Osteoblast (primary cell): ENCODE measurements at places on chromosomes 16 and 17. TPM values are rescaled to one million over a fixed set of nuclear protein-coding genes. Genes with fewer than 3 reads are reported as not detected.

GRCh38 chr16:66260522-66261254, 105.8 kb upstream of the CDH5 start:
- no peaks in the 10 kb centered on the region for H3K36me3 ChIP-seq
- H3K27ac ChIP-seq, result no peak overlapping the region
- H3K27me3 ChIP-seq, result no peaks in the 10 kb centered on the region
- peaks cover 11% of the 10 kb centered on the region for H3K4me1 ChIP-seq
- DNase-seq, result no peak
- no peak overlapping the region for H3K4me3 ChIP-seq

DNA sequence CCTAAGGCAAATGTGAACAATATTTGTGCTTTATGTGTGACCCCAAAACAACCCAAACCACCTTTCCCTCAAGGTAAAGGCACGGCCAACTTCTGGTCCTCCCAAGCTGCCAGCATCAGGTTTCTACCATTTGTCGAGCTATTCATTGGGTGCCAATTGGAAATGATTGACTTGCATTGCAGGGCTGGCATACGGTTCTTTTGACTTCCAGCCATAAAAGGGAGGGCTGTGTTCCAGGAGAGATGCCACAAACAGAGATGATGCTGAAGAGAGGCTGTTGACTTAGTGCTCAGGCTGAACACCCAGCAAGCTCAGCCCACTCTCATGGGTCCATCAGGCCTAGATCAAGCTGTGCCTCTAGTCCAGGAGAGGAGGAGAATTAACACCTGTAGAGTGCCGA, 252.4 kb downstream of the GRIN2A start:
- H3K27ac ChIP-seq, result no peak overlapping the region
- H3K4me1 ChIP-seq, result no peaks in the 10 kb centered on the region
- no peak for DNase-seq
- no peaks in the 10 kb centered on the region for H3K27me3 ChIP-seq

DNA sequence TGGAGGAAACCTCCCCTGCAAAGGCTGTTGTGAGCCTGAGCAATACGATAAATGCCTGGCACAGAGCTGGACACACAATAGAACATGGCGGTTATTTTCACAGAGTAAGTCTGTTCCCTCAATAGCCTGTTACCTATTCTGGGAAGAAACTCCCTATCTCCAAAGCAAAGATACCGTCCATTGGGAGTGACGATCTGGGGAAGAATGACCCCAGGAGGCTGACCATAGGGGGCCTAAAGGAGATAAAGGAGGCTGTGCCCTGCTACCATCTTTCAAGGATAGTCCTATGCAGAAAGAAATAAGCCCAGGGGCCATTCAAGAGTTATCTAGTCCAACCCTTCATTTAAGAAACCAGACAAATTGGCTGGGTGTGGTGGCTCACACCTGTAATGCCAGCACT, 4.1 kb upstream of the AXIN2 start:
- no peak overlapping the region for H3K27ac ChIP-seq
- H3K4me3 ChIP-seq, result no peak overlapping the region
- H3K27me3 ChIP-seq, result peaks cover 5% of the 10 kb centered on the region
- peaks cover 4% of the 10 kb centered on the region for H3K4me1 ChIP-seq

DNA sequence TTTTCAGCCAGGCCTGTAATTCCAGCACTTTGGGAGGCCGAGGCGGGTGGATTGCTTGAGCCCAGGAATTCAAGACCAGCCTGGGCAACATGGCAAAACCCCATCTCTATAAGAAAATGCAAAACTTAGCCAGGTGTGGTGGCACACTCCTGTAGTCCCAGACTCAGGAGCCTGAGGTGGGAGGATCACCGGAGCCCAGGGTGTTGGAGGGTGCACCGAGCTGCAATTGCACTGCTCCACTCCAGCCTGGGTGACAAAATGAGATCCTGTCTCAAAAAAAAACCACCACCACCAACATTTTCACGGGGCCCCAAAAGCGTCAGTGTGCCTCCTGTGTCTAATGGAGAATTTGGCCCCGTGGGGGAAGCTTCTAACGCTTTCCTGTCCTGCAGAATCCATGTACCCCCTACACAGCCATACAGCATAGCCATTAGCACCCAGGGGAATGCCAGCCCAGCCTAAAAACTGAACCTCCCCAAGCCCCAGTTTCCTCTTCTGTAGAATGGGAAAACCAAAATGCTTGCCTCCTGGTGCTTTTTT, 22.2 kb upstream of the MAP3K14 start:
- no peak overlapping the region for H3K27ac ChIP-seq
- no peaks in the 10 kb centered on the region for H3K27me3 ChIP-seq
- no peaks in the 10 kb centered on the region for H3K36me3 ChIP-seq
- no peak for DNase-seq
- no peak overlapping the region for H3K4me3 ChIP-seq
- H3K4me1 ChIP-seq, result peaks cover 19% of the 10 kb centered on the region

- H3K36me3 ChIP-seq, result no peaks in the 10 kb centered on the region
- peaks cover 31% of the 10 kb centered on the region for H3K4me1 ChIP-seq
- no peak overlapping the region for H3K4me3 ChIP-seq
- H3K27ac ChIP-seq, result no peak overlapping the region
- no peak for DNase-seq
Measured at GRCh38 chr16:85615014-85615851, 2.1 kb downstream of the GSE1 start.

DNA sequence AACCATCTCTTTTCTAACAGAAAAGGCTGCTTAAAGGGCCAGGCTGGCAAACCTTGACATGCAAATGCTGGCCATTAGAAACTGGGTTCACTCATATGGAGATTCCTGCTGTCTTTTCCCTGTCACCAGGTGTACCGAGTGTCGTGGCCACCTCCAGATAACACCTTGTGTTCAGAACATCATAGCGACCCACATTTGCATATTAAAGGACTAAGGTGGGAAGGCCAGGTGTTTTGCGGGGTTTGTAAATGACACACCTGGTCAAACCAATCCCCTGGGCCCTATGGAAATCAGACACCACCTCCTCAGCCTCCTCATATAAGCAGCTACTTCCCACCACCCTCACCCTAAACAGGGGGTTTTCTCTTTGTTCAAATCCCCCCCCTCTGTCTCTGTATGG, 2.5 kb upstream of the AIPL1 start:
- no peak overlapping the region for H3K27ac ChIP-seq
- no peaks in the 10 kb centered on the region for H3K36me3 ChIP-seq
- H3K4me1 ChIP-seq, result peaks cover 4% of the 10 kb centered on the region
- H3K27me3 ChIP-seq, result peaks cover 29% of the 10 kb centered on the region
- H3K4me3 ChIP-seq, result no peak overlapping the region
- DNase-seq, result no peak

GRCh38 chr17:56960596-56961538, at the start of gene COIL:
Gene COIL (minus strand): TSS chr17:56961050. CDS start chr17:56961019, 31 bp downstream.
- H3K36me3 ChIP-seq, result no peaks in the 10 kb centered on the region
- H3K27ac ChIP-seq, result peak within 1 kb of the TSS; percentile 94
- no peaks in the 10 kb centered on the region for H3K27me3 ChIP-seq
- peaks cover 4% of the 10 kb centered on the region for H3K4me1 ChIP-seq
- peak within 1 kb of the TSS; percentile 98 for H3K4me3 ChIP-seq

GRCh38 chr16:88649195-88649923, 1.5 kb downstream of the CYBA start:
- H3K27ac ChIP-seq, result no peak overlapping the region
- H3K27me3 ChIP-seq, result no peaks in the 10 kb centered on the region
- H3K36me3 ChIP-seq, result peaks cover under 1% of the 10 kb centered on the region
- peak overlapping the region; percentile 85 for H3K4me3 ChIP-seq
- H3K4me1 ChIP-seq, result peaks cover 11% of the 10 kb centered on the region

DNA sequence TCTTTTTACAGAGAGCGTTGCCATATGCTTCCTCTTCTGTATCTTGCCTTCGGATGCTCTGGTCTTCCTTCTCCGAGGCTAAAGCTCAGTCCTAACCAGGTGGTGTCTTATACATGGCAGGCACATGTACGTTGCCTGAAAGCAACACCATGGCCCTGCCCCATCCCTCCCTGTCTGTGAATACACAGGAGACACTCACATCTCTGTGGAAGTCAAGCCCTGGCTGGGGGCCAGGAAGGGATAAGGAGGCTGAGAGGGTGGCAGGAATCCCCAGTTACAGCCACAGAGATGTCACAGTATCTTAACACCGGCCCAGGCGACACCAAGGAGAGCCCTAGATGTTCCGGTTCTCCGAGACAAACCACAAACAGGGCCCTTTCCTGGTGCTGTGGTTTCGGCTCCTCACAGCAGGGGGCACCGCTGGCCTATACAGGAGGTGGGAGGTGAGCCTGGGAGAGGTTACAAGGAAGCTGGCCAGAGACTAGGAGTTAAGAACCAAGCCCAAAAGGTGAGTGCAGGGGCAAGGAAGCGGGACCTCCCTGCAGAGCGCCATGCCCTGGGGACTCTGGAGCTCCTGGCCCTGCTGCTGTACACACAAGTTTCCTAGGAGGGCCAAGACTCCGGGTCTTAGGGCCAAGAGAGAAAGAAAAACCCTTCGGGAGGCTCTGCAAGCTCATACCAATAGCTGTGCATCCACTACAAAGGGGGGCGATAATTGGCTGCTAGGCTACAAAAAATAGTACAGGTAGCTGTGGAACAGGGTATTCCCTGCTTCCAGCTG, 41.7 kb downstream of the SRL start:
- no peak overlapping the region for H3K4me3 ChIP-seq
- peak overlapping the region; percentile 55 for H3K27ac ChIP-seq
- H3K36me3 ChIP-seq, result no peaks in the 10 kb centered on the region
- H3K27me3 ChIP-seq, result no peaks in the 10 kb centered on the region

GRCh38 chr17:68133346-68134045, 98.0 kb downstream of the KPNA2 start:
- H3K4me3 ChIP-seq, result no peak overlapping the region
- no peak for DNase-seq
- no peaks in the 10 kb centered on the region for H3K36me3 ChIP-seq
- H3K27ac ChIP-seq, result no peak overlapping the region
- H3K4me1 ChIP-seq, result no peaks in the 10 kb centered on the region

- H3K36me3 ChIP-seq, result no peaks in the 10 kb centered on the region
- no peak overlapping the region for H3K4me3 ChIP-seq
- no peaks in the 10 kb centered on the region for H3K27me3 ChIP-seq
- H3K4me1 ChIP-seq, result peaks cover 35% of the 10 kb centered on the region
- H3K27ac ChIP-seq, result peak overlapping the region; percentile 62
Measured at GRCh38 chr16:15983898-15984297, 34.5 kb downstream of the ABCC1 start.

- H3K27me3 ChIP-seq, result no peaks in the 10 kb centered on the region
- peaks cover 31% of the 10 kb centered on the region for H3K36me3 ChIP-seq
- H3K27ac ChIP-seq, result no peak overlapping the region
- H3K4me3 ChIP-seq, result no peak overlapping the region
- peaks cover 18% of the 10 kb centered on the region for H3K4me1 ChIP-seq
- DNase-seq, result no peak
Measured at GRCh38 chr17:35018814-35019213, 38.5 kb downstream of the LIG3 start.

GRCh38 chr16:11121914-11122692, 133.9 kb downstream of the SOCS1 start:
- H3K4me1 ChIP-seq, result peaks cover 7% of the 10 kb centered on the region
- H3K36me3 ChIP-seq, result peaks cover 18% of the 10 kb centered on the region
- H3K27me3 ChIP-seq, result no peaks in the 10 kb centered on the region

DNA sequence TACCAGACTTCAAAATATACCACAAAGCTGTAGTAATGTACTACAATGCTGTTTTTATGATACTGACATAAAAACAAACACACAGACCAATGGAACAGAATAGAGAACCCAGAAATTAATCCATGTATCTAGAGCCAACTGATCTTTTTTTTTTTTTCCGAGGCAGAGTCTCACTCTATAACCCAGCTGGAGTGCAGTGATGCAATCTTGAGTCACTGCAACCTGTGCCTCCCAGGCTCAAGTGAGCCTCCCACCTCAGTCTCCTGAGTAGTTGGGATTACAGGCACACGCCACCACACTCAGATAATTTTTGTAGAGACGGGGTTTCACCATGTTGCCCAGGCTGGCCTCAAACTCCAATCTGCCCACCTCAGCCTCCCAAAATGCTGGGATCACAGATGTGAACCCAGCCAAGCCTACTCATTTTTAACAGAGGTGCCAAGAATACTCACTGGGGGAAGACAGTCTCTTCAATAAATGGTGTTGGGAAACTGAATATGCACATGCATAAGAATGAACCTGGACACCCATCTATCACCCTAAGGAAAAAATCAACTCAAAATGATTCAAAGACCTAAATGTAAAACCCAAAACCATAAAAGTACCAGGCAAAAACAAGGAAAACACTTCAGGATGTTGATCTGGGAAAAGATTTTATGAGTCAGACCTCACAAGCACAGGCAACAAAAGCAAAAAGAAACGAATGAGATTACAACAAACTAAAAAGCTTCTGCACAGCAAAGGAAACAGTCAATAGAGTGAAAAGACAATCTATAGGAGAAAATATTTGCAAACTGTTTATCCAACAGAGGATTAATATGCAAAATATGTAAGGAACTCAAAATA, 63.1 kb downstream of the STX8 start:
- H3K36me3 ChIP-seq, result no peaks in the 10 kb centered on the region
- H3K27me3 ChIP-seq, result no peaks in the 10 kb centered on the region
- H3K4me3 ChIP-seq, result no peak overlapping the region
- no peak for DNase-seq
- peaks cover 3% of the 10 kb centered on the region for H3K4me1 ChIP-seq
- peak overlapping the region; percentile 1 for H3K27ac ChIP-seq

Gene C17orf113
- total RNA-seq, result under 0.01 and 0.29 TPM in 2 replicates

Gene CDH5
- 0.72 and 1.8 TPM in 2 replicates for total RNA-seq
